ENCODE measurements at places on chromosomes 5 and 9.
A peak's percentile ranks its signal among the peaks of the same experiment; 100 is the strongest.

GRCh38 chr5:162842727-162843126 is 594.7 kb upstream of the CCNG1 start:
- no peak for DNase-seq

- DNase-seq: no peak
These were observed 68.8 kb upstream of the DAB2IP start for GRCh38 chr9:121582641-121583040.

GRCh38 chr9:83240671-83241070 is 177.7 kb upstream of the RASEF start:
- DNase-seq: no peak

GRCh38 chr9:126965541-126966428 is 51.2 kb downstream of the RALGPS1 start:
- DNase-seq: peak; percentile 47

GRCh38 chr9:1913631-1914330 is 101.4 kb upstream of the SMARCA2 start:
- DNase-seq: no peak

- no peak for DNase-seq
These were observed 13.6 kb downstream of the SEPTIN8 start for GRCh38 chr5:132763181-132764036.

DNA sequence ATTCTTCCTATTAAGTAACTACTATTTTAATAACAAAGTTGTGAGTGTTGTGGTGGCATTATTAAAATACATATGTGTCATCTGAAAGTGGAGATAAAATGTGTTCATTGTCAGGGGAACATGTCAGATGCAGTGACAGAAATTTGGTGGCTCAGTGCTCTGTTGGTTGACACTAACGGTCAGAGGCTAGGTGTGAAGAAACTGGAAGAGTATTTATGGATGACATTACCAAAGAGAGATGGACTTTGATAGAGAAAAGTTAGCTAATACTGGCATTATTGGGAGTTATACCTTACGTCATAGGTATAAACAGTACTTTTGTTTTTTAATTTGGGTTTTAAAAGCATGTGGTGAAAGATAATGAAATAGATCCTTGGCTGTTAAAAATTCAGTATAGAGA is 33.7 kb downstream of the PAM start:
- DNase-seq: no peak

DNA sequence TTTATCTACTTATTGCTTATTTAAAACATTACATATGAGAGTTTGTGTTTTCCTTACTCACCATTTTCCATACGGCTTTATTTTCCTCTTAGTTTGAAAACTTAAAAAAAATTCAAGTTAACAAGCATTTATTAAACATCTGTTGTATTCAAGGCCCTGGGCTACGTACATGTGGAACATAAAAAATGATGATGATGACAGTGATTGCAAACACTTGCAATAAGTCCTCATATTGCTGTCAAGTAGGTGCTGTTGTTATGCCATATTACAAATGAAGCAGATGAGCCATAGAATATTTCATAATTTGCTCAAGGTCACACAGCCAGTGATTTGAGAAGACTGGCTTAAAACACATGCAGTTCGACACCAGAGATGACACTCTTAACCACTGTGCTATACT is 180.6 kb downstream of the COMMD10 start:
- DNase-seq: no peak

DNA sequence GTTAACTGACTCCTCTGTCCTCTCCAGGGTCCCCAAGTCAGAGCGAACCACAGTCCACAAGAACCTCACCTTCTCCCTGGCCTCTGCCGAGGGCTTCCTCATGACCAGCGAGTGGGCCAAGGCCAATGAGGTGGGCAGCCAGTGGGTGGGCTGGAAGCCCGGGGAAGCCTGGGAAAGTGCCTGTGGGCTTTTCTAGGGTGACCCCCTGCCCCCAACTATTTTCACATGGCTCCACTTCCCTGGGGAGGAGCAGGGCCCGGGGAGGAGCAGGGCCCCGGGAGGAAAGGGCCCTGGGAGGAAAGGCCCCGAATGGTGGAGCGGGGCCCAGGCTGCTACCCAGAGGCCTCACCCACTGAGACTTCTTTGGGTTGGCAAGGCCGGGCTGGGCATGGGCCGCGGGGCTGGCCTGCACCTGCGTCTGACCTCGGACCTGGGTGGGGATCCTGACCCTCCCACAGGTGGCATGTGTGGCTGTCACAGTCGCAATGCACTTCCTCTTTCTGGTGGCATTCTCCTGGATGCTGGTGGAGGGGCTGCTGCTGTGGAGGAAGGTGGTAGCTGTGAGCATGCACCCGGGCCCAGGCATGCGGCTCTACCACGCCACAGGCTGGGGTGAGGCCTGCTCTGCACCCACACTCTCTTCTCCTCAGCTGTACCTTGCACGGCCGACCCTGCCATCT is 17.9 kb downstream of the ADGRD2 start:
- DNase-seq: no peak

DNA sequence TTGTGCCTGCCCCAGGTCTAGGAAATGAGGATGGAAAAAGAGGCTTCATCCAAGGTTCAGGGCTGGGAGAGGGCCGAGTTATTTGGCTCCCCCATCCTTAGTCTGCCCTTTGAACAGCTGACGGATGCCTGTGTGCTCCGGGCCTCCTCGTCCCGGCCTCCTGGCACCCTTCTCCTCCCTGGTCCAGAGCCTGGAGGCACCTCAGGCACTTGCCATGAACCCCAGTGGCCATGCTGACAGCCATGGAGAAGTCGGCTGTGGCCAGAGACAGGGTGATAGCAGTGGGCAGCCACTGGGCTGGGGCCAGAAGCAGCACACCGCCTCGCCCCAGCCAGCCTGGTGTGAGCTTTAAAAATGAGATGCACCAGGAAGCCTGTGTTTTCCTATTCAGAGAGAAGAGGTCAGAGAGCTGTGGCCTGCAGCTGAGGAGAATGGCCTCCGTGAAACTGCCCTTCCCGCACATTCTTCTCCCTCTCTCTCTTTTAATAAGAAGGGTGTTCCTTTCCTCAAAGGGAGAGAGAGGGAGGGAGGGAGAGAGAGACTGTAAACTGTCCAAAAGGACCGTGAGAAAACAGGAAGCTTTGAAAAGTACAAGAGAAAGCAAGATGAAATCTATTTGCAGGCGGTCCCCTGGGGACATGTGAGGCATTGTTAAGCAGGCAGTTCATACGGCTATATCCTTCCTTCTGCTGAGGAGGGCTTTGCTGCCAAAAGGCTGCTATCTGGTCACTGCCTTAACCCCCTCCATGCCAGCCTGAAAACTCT is 55.3 kb downstream of the ZNF366 start:
- peak; percentile 99 for DNase-seq

GRCh38 chr9:95499046-95499676 is 17.6 kb downstream of the PTCH1 start:
- peak; percentile 30 for DNase-seq

- DNase-seq: peak; percentile 6
These were observed 400.9 kb downstream of the RAB3C start for GRCh38 chr5:58983526-58984452.

- DNase-seq: no peak
These were observed 42.4 kb downstream of the EXD3 start for GRCh38 chr9:137380606-137381005.

DNA sequence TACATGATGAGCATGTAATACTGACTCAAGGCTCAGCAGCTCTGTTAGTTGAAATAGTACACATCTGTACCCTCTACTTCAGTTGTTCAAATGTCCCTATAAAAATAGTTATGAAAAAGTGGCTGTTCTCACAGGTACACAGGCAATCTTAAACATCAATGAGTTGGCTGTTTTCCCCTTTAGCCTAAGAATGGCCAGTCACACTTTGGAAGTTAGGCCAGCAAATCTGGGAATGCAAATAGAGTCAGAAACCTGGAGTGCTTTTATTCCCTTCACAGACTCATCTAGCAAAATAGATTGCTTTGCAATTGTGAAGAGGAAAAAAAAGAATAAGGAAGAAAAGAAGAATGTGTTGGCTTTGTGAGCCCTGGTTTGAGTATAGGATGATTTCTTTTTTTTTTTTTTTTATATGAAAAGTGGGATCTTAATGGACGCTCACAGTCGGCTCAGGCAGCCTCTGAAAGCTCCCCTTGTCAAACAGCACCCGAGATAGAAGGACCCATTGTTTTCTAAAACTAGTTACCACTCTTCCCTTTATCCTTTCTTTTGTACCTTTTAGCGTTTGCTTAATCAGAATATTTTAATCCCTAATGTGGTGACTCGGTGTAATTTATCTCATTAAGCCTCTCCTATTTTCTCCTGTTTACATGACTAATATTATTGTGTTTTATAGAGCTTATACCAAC is 27.9 kb upstream of the TLE1 start:
- DNase-seq: no peak

GRCh38 chr9:133792721-133793470 is 54.7 kb upstream of the SARDH start:
- peak; percentile 53 for DNase-seq

GRCh38 chr9:21902136-21902535 is 92.1 kb downstream of the CDKN2A start:
- DNase-seq: no peak

DNA sequence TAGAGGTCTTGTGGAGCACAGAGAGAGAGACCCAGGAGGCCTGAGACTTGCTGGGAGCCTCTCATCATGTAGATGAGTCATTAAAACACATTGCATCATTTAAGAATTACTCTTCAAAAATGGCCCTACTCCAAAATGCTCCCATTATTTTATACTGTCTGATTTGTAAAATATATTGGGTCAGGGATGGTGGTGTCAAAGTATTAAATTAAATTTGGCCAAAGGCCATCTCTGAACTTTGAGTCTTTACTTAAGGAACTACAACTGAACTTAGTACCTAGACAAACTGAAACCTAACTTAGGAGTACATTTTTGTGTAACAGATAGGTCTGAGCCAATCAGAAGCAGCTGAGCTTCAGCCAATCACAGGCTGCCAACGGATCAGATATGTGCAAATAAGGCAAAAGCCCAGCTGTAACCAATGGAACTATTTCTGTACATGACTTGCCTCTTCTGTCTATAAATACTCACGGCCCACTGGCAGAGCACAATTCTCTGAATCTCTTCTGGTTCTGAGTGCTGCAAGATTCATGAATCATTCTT is 657.2 kb downstream of the TLE1 start:
- DNase-seq: peak; percentile 85
